Endothelial cell of umbilical vein (primary cell): ENCODE measurements at places on chromosomes 12 and 14. TPM values are rescaled to one million over a fixed set of nuclear protein-coding genes. Genes with fewer than 3 reads are reported as not detected.

The C12orf42 gene
- not detected in 2 replicates for total RNA-seq

The NKX2-8 gene
- not detected in 2 replicates for total RNA-seq

The RAD9B gene
- 0.15 TPM in 1 of 2 replicates, not detected in the other for total RNA-seq

The LALBA gene
- not detected in 2 replicates for total RNA-seq

The SLC5A8 gene
- not detected in 2 replicates for total RNA-seq
